ENCODE measurements at places on chromosomes 11 and 22.

DNA sequence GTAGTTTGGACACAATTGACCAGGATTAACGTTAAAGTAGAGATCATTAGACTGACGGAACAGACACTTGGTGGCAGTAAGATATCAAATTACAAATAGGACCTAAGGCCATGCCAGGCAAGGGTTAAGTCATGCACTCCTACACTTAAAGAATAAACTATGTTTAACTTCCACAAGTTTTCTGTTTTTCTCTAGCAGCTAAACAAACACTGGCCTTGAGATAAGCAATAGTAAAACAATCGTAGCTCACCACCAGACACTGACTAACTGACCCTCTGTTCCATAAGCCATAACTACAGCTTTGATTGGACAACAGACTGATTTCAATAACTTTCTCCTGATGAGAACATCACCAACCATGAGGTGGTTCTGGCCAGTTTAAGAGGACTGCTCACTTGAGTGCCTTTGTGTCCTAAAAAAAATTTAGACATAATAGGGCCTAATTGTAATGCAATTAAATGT, 2.0 kb upstream of the CEP126 start:
- no peak for DNase-seq

DNA sequence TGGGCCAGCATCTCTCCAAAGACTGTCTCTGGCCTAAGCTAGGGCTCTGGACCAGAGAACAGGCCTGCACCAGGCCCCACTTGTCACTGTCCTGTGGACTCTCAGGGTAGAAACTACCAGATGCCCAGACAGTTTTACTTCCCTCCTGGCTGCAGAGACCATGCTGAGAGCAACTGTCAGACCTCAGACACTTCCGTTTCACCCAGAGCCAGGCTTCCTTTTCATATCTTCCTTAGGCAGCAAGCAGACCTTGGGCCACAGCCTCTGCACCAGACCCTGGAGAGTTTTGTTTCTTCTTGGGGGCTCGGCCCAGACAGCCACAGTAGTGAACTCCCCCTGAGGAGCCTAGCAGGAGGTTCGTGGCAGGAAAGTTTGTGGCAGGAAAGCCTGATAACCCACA, 12.1 kb upstream of the FCHSD2 start:
- DNase-seq: peak; percentile 100

- peak; percentile 23 for DNase-seq
Measured at GRCh38 chr22:49789289-49790141, 38.2 kb downstream of the BRD1 start.

GRCh38 chr11:9858218-9858617, 194.3 kb downstream of the SWAP70 start:
- DNase-seq: no peak

GRCh38 chr11:130042093-130042591, 27.6 kb upstream of the APLP2 start:
- DNase-seq: no peak

DNA sequence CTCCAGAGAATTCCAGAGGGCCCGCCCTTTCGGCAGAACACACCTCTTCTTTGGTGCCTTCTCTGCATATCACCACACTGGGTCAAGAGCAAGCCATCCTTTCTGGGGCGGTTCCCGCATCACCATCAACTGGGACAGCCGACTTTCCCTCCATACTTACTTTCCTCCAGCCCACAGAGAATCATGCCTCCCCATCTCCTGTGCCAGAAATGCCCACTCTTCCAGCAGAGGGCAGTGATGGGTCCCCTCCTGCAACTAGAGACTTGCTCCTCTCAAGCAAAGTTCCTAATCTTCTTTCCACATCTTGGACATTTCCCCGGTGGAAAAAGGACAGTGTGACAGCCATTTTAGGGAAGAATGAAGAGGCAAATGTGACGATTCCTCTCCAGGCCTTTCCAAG, 157.7 kb downstream of the C11orf91 start:
- no peak for DNase-seq

GRCh38 chr11:123601136-123601535, 53.3 kb downstream of the SCN3B start:
- no peak for DNase-seq
